ENCODE measurements at places on chromosomes 1 and 21. TPM values are rescaled to one million over a fixed set of nuclear protein-coding genes. Genes with fewer than 3 reads are reported as not detected.

TOMM20 gene
- total RNA-seq = 114 TPM

TNNT2 gene
- total RNA-seq = 1.3 TPM

ARHGAP30 gene
- total RNA-seq = 0.17 TPM

KIRREL1 gene
- 92.2 TPM for total RNA-seq

FAM72A gene
- 1.5 TPM for total RNA-seq

IFI44L gene
- 2.7 TPM for total RNA-seq

FHAD1 gene
- 0.33 TPM for total RNA-seq

C1orf141 gene
- total RNA-seq = not detected

CCDC28B gene
- 4.1 TPM for total RNA-seq

ATP1A1 gene
- 505 TPM for total RNA-seq

GRCh38 chr1:219661464-219662092 is 48.7 kb upstream of the ZC3H11B start:
- DNase-seq = no peak

GRCh38 chr1:175220853-175221556 is 28.4 kb upstream of the KIAA0040 start:
- peak; percentile 58 for DNase-seq

GRCh38 chr1:183537405-183537804 is 52.9 kb downstream of the NCF2 start:
- DNase-seq = no peak

- peak; percentile 68 for DNase-seq
Measured at GRCh38 chr1:160377585-160378206, 10.8 kb downstream of the NHLH1 start.

DNA sequence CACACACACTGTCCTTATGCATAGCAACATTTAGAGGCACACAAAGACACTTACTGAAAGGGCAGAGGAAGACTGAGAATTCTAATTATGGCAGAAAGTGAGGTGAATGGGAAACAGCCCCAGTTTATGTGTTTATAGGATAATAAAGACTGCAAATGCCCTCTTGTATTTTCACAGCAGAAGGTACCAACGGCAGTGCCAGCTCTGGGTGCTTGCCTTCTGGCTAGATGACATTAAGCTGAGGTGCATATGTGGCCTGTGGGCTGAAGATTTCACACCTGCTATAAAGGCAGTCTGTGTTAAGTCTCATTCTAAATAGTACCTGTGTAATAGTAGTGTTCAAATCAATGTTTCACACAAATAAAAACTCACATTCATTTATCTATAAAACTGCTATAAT is 347.2 kb upstream of the ZRANB2 start:
- DNase-seq = no peak

DNA sequence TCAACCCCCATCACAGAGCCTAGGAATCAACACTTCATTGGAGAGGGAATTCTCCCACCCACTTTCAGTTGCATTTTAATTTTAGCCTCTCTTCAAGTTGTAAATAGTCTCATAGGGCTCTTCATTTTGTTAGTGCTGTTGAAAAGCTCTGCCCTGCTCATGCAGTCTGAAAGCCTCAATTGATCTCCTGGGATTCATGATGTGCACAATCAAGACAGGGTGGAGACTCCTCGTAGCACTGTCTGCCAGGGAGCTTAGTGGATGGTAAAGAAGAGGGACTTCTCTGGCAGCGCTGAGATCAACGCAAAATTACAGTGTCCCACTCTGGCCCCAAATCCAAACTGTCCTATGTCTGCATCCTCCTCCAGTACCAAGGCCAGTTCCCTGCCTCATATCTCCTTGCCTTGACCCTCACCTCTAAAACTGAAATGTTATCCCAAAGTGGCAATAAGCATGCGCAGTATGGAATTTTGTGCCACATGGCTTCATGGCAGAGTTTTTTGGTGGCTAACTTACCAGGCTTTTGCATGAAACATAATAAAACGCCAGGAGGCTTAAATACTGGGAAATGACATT is 282.2 kb downstream of the CACNA1E start:
- no peak for DNase-seq

DNA sequence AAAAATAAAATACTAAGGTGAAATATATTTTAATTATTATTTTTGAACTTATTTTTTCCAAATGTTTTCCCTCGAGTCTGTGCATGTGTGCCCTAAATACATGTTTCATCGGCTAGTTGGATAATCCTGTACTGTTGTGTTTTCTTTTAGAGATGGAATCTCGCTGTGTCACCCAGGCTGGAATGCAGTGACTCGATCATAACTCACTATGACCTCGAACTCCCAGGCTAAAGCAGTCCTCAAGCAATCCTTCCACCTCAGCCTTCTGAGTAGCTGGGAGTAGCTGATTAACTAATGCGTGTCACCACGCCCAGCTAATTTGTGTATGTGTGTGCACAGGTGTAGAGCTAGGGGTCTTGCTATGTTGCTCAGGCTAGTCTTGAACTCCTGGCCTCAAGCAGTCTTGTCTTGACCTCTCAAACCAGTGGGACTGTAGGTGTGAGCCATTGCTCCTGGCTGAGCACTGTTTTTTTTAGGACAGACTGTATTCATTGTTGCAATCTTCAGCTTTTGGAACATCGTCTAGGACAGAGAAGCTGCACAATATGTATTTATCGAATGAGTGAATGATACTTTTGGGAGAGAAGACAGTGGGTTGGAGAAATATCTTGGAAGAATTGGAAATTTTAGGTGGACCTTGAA is 4.8 kb upstream of the TMCO1 start:
- peak; percentile 88 for DNase-seq

DNA sequence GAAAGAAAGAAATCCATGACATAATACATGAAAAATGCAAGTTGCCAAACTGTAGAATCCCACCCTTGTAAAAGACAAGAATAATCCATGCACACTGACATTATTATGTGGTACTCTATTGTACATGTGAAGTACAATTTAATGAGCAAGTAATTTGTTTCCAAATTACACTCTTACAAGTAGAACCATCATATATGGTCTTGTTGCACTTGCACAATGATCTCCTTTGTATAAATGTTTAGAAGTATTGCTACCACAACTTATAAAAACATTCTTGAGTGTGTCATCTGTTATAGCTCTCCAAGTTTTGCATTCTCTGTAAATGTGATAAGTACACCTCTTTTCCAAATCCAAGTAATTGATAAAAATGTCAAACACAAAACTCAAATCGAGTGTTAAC is 29.1 kb upstream of the ZNF281 start:
- peak; percentile 50 for DNase-seq

DNA sequence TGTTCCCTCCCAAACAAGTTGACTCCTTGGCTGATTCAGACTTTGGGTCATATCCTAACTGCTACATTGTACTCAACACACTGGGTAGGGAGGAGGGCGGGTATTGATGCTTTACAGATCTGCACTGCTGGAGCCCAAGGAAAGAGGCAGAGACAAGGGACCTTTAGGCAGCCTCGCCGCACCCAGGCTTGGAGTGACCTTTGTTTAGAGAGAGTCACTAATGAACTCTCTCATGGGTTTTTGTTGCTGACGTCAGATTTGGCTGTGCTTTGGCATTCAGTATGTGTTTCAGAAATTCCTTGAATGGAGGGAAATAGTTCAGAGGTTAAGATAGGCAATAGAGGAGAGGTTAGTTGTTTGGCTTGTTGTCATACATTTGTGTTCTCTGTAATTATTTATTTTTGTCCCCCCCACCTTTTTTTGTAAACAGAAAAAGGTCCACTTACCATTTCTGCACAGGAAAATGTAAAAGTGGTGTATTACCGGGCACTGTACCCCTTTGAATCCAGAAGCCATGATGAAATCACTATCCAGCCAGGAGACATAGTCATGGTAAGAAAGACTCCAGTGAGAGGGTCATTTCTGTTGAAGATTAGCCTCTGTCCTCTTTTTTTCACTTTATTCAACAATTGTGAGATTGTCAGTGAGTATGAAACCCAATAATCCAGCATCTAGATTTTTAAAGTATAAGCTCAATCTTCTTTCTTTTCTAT is 116.1 kb downstream of the ATP5PO start:
- DNase-seq = no peak

DNA sequence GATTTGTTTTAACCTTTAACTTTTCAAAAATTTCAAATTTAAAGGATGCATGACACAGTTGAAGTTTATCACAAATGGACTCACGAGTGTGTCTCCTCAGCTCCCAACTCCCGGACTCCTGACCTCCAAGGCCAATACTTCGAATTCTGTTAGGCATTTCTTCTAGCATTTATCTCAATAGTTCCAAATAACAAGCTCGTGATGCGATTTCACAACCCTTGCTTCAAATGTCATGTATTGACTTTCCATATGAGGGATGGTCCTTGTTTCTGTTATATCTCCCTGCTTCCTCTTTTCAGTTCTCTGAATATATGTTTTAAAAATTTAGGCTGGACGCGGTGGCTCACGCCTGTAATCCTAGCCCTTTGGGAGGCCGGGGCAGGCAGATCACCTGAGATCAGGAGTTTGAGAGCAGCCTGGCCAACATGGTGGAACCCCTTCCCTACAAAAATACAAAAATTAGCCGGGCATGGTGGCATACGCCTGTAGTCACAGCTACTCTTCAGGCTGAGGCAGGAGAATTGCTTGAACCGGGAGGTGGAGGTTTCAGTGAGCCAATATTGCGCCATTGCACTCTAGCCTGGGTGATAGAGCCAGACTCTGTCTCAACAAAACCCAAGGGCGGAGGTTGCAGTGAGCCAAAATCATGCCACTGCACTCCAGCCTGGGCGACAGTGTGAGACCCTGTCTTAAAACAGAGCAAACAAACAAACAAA is 52.0 kb upstream of the TINAGL1 start:
- no peak for DNase-seq

GRCh38 chr1:208988811-208989222 is 594.7 kb upstream of the CAMK1G start:
- DNase-seq = peak; percentile 58

DNA sequence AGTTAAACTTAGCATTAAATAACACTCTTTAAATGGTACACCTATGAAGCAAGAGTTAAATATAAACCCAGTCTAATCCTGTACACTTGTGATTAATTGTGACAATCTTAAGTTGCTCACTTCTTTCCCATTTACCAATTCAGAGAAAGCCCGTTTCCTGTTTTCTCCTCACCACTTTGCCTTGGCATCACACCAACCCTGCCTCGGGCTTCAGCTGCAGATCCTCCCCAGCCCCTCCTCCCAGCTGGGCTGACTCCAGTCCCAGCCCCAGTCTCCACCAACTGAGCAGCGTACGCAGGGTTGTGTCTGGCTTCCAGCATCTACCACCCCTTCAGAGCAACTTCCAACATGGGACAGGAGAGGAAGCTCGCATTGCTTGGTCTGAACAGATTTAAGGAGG is 4.1 kb downstream of the PYCR2 start:
- DNase-seq = peak; percentile 83

DNA sequence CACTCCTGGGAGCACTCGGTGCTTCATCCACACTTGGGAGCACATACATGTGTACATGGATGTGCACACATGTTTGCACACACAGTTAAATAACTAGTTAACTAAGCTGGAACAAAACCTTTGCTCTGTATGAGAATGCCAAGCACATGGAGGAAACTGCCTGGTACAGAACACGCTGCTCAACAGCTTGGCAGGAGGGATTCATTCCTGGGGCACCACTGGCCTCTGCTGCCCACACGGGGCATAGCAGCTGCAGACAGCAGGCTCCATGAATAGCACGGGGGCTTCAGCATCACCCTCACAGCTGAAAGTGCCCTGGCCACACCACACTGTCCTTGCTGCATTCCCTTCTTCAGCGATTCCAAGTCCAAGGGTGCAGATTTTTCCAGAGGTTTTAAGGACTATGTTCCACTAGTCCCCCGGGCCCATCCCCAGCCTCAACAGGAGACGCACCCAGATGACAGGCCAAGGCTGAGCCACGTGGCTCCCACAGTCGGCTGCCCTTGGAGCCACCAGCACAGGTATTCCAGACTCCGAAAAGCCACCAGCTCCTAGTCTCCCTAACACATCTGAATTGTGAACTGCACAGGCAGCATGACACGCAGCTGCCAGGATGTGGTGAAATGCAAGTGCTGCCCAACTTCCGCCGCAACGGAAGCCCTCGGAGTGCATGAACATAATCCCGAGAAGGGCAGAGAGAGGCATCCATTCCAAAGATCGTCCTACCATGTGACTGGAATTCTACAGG is 16.9 kb downstream of the NPHP4 start:
- peak; percentile 16 for DNase-seq

DNA sequence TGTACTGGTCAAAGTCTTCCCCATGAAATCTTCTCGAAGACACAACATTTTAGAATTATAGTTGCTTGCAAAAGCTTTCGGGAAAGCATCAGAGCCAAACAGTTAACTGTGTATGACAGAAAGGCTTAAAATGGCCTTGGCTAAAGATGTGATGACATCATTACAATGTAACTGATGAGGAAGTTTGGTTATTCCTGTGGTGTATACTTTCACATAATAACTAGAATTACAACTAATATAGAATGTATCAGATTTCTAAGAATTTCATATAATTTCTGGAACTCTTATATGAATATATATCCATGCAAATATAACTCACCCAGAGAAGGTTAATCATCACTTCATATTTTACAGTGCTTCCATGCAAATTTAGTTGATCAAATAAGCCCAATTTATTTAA is 8.4 kb downstream of the TP73 start:
- no peak for DNase-seq

GRCh38 chr21:24514081-24514733 is 1093.1 kb downstream of the MRPL39 start:
- no peak for DNase-seq

DNA sequence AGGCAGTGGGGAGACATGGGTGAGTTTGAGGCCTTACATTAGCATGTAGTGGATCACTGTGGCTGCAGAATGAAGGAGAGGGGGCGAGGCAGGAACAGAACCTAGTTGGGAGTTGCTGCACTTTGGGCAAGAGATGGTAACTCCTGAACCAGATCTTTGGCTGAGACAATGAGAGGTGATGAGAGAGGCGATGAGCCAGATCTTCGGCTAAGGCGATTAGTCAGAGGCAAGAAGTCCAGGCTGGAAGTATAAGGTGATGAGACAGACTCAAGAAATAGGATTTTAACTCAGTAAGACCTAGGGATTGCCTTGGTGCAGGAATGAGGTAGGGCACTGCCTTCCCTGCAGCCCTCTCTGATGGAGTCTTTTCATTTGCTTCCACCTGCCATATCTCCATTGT is 9.1 kb upstream of the ARTN start:
- DNase-seq = peak; percentile 64

DNA sequence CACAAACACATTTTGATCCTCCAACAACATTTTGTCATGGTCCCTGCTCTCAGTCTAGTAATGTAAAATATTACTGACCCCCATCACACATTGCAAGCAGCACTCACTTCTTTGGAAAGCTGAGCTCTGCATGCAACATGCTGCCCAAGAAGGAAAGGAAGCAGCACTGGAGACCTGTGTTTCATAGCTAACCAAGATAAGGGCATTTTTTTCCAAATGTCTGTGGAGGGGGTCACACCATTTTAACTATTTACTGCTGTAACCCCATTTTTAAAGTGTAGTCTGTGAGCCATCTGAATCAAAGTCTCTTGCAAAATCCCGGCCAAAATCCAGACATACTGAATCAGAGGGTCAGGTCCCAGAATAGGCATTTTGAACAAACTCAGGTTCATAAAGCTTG is 4.5 kb upstream of the RASSF5 start:
- no peak for DNase-seq

All from mammary epithelial cell (primary cell).